ENCODE measurements at places on chromosomes 7 and 10.

DNA sequence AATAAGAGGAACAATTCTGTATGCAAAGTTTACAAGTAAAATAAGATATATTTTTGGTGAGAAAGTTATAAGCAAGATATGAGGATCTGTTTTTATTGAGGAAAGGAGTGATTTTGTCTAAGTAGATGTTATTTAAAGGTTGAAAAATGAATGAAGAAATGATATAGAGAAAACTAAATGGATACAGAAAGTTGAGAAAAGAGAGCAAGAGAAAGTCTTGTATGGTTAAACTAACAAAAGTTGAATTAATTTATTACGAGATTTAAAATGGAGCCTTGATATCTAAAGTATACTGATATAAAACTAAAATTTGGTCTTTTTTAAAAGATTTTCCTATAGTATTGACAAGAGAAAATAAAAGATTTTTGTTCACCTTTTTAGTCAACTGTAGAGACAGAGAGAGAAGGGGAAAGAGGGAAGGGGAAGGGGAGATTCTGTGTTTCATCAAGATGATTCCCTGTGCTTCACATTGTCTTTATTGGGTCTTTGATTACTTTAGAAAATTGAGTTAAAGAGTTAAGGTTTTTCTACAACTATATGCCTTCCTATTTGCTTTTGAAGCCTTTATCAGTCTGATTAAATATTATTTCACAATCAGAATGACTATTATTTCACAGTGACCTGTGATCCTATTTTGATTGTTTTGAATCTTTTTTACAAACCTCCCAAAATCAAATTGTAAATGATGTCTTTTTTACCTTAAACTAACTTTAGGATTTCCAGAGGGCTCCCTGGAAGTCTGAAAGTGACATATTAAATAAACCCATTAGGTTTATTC is 10.7 kb downstream of the SHTN1 start:
- DNase-seq = no peak
- no peak overlapping the region for H3K27ac ChIP-seq
- H3K4me1 ChIP-seq = peaks cover 7% of the 10 kb centered on the region
- H3K4me3 ChIP-seq = no peak overlapping the region
- no peaks in the 10 kb centered on the region for H3K27me3 ChIP-seq
- no peaks in the 10 kb centered on the region for H3K36me3 ChIP-seq

- H3K4me3 ChIP-seq = no peak overlapping the region
- no peak for DNase-seq
- no peaks in the 10 kb centered on the region for H3K27me3 ChIP-seq
Observed at GRCh38 chr7:158357898-158358821, 229.5 kb downstream of the PTPRN2 start.

DNA sequence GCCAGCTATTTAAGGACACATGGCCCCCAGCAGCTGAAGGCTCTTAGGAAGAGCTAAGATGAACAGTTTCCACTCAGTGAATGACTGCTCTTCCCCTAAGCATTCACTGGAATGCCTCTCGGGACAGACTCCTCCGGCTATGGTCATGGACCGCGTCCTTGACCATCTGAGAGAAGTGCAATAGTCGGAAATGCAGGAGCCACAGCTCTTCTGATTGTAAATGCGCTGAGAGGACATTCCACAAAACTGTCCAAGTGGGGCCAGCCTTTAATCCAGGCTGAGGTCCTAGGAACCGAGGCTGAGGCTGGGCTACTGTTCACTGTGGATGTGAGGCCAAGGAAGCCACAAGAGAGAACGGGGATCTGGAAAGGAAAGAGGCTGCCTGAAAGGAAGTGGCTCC is 162.0 kb upstream of the TMEM72 start:
- H3K27ac ChIP-seq = no peak overlapping the region
- H3K4me1 ChIP-seq = no peaks in the 10 kb centered on the region
- no peaks in the 10 kb centered on the region for H3K27me3 ChIP-seq
- no peak overlapping the region for H3K4me3 ChIP-seq
- H3K36me3 ChIP-seq = no peaks in the 10 kb centered on the region

- peaks cover 1% of the 10 kb centered on the region for H3K4me1 ChIP-seq
- no peaks in the 10 kb centered on the region for H3K36me3 ChIP-seq
- H3K4me3 ChIP-seq = no peak overlapping the region
- H3K27me3 ChIP-seq = no peaks in the 10 kb centered on the region
- no peak for DNase-seq
- H3K27ac ChIP-seq = no peak overlapping the region
Observed at GRCh38 chr7:80781146-80781545, 137.7 kb downstream of the SEMA3C start.

DNA sequence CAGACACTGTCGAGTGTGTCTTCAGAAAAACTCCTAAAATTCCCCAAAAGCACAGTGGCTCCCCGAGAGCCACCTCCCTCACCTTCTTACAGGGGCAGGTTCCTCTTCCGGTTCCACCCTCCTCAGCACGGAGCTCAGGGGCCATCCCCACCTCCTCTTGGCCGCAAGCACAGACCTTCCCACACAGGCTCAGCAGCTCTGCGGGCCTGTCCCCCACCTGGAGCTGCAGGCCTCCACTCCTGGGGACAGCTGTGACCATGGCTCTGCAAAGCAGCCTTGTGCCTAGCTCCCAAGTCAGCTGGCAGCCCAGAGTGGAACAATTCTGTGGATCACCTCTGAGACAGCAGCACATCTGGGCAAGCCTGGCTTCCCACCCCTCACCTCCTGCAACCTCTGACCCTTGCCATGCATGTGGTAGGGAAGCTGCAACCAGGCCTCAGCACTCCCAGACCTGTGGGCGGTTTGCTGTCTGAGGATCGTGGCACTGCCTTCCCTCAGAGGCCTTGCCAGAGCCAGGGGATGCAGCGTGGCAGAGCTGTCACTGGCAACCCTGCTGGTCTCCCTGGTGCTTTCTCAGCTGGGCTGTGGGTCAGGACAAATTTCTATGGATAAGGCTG is 79.7 kb downstream of the ALOX5 start:
- H3K4me3 ChIP-seq = no peak overlapping the region
- H3K27me3 ChIP-seq = no peaks in the 10 kb centered on the region
- DNase-seq = no peak
- H3K27ac ChIP-seq = no peak overlapping the region
- 0 out of 2 replicates have a peak, but pooled peaks cover 2% of the 10 kb centered on the region for H3K4me1 ChIP-seq

DNA sequence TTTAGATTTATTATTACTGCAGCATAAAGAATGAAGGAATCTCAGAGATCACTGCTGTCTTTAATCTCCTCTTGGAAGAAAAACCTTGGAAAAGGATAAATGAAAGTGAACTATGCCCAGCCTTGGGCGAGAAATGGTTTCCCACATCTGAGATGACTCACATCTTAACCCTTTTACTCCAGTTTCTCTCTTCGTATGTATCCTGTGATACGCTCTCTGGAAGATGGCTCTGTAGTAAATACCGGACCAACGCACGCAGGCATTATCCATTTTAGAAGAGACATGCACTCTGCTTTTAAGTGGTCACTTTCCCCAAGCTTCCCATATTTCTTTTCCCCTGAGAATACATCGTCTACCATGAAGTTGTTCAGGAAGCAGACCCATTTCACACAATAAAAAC is 207.3 kb upstream of the BMPER start:
- no peaks in the 10 kb centered on the region for H3K27me3 ChIP-seq
- peaks cover 13% of the 10 kb centered on the region for H3K36me3 ChIP-seq
- no peak overlapping the region for H3K4me3 ChIP-seq

DNA sequence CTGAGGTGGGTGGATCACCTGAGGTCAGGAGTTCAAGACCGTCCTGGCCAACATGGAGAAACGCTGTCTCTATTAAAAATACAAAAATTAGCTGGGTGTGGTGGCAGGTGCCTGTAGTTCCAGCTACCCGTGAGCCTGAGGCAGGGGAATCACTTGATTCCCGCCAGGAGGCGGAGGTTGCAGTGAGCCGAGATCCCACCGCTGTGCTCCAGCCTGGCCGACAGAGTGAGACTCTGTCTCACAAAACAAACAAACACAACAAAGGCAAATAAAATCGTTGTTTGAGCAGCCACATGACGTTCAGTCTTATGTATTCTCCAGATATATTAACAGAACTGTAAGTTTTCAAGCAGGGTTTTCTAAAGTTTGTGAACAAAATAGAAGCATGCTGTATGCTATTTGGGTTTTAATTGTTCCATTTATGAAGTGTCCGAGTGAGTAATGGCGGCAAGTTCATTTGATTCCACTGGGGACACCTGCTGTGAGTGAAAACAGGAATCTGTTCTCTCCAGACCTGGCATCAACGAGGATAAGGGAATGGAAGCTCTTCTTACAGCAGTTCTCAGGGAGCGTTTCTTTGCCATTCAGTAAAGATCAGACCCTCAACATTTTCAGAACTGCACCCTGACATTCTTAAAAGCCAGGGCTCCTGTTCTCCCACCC is 122.5 kb upstream of the PITRM1 start:
- no peak for DNase-seq
- no peak overlapping the region for H3K4me3 ChIP-seq
- H3K4me1 ChIP-seq = no peaks in the 10 kb centered on the region
- no peaks in the 10 kb centered on the region for H3K36me3 ChIP-seq
- H3K27ac ChIP-seq = no peak overlapping the region

DNA sequence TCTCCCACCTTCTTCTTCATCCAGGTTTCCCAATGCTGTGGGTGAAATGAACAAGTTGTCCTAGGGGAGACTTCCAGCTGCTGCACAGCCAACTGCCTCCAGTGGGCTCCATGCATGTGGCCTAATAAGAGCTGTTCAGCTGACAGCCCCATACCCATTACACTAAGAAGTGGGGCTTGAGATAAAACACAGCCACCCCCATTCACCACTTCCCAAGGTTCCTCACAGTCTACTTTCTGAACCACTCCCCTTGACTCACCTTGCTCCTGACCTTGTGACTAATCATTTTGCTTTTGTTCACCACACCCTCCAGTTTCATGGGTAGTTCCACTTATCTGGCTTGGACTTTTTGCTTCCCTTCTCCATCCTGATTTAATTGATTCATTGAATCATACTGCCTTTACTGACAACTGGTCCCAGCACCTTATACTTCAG is 119.3 kb downstream of the CABCOCO1 start:
- no peak overlapping the region for H3K4me3 ChIP-seq
- H3K27ac ChIP-seq = no peak overlapping the region
- H3K27me3 ChIP-seq = no peaks in the 10 kb centered on the region
- no peak for DNase-seq

DNA sequence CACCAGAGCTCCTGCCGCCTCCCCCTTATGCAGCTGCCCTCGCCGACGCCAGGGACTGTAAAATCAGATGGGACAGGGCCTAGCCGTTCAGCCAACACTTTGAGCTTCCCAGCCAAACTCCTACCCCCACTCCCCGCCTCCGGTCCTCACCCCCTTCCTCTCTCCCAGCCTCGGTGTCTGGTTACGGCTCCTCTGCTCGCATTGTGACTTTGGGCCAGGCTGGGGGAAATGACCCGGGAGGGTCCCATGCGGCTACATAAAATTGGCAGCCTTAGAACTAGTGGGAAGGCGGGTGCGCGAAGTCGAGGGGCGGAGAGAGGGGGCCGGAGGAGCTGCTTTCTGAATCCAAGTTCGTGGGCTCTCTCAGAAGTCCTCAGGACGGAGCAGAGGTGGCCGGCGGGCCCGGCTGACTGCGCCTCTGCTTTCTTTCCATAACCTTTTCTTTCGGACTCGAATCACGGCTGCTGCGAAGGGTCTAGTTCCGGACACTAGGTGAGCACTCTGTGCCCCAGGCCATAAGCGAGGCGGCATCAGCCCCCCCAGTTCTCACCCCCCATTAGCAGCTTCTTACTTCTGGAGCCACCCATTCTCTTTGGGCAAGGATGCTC is at the start of gene KAZALD1:
KAZALD1 (plus strand) TSS at position 366 of the 608 bp plus-strand sequence. CDS start 604 bp downstream, outside the sequence.
- peaks cover 49% of the 10 kb centered on the region for H3K27me3 ChIP-seq
- DNase-seq = peak; percentile 75
- no peaks in the 10 kb centered on the region for H3K36me3 ChIP-seq
- H3K27ac ChIP-seq = peak within 1 kb of the TSS; percentile 76

DNA sequence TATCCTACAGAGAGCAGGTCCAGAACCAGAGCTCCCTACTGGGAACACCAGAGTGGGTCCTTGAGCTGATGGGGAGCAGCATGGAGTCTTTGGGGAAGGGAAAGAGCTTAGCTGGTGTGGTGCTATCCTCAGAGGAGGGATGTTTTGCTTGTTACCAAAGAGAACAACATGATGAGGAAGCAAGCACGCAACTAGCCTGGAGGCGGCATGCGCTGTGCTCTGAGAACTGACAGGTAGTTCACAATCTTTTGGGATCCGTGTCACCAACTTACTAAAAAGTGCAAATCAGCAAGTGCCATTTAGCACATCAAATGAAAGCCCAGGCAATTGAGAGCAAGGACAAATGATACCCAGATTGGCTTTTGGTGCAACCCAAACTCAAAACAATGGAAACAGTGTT is 257.9 kb downstream of the DPP6 start:
- peaks cover 6% of the 10 kb centered on the region for H3K4me1 ChIP-seq
- no peak overlapping the region for H3K4me3 ChIP-seq
- H3K36me3 ChIP-seq = no peaks in the 10 kb centered on the region
- H3K27me3 ChIP-seq = peaks cover 8% of the 10 kb centered on the region
- DNase-seq = no peak
- no peak overlapping the region for H3K27ac ChIP-seq

- H3K36me3 ChIP-seq = no peaks in the 10 kb centered on the region
- H3K27me3 ChIP-seq = no peaks in the 10 kb centered on the region
- no peak for DNase-seq
Observed at GRCh38 chr10:16811292-16811691, 5.9 kb downstream of the RSU1 start.

- H3K27me3 ChIP-seq = no peaks in the 10 kb centered on the region
- no peak overlapping the region for H3K27ac ChIP-seq
- no peaks in the 10 kb centered on the region for H3K36me3 ChIP-seq
- no peak for DNase-seq
- H3K4me1 ChIP-seq = no peaks in the 10 kb centered on the region
- H3K4me3 ChIP-seq = no peak overlapping the region
Observed at GRCh38 chr10:74445493-74445892, 294.5 kb downstream of the ADK start.
